Left lung (tissue), 14 donors: ENCODE measurements at places on chromosomes 2 and 18.

GRCh38 chr18:13540477-13541182 lies 185.7 kb downstream of the FAM210A start:
- DNase-seq: no peak

DNA sequence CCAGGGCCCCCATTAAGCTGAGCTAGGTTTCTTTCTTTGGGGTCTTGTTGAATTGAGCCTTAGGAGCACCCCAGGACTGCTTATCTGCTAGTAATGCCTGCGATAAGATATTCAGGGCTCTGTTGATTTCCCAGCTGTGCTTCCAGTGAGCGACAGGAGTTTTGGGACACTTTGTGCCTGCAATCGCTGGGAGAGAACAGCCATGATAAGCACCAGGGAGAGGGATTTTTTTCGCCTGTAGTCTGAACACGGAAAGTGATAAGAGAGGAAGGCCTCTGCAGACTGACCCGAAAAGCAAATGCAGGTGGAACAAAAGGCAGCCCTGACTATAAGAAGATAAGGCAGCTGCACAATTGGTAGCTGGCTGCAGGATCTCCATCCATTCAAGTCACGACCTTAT lies 244.3 kb downstream of the CNTNAP5 start:
- DNase-seq: no peak

DNA sequence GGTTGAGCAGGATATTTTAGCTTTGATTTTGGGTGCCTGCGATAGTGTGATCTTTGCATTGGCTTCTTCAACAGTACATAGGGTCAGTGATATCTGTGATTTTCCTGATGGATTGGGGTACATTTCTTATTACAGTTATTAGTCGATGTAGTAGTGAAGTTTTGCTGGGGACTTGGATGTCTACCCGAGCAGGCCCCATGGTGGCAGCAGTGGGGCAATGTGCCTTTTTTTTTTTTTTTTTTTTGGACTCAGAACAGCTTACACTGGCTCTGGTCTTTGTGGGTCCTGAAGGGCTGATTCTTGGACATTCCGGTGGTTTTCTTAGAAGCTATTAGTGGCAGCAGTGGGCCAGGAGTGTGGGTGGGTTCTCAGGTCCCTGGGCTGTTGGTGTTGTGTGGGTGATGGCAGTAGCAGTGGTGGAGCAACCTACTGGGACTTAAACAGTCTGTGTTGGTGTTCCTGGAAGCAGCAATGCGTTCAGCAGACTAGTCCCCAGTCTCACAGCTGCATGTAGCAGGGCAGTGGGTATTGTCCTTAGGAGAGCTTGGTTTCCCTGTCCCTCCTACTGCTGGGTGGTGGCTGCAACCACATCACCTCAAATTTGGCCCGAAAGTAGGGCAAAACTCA lies 53.7 kb upstream of the SLC4A10 start:
- no peak for DNase-seq

DNA sequence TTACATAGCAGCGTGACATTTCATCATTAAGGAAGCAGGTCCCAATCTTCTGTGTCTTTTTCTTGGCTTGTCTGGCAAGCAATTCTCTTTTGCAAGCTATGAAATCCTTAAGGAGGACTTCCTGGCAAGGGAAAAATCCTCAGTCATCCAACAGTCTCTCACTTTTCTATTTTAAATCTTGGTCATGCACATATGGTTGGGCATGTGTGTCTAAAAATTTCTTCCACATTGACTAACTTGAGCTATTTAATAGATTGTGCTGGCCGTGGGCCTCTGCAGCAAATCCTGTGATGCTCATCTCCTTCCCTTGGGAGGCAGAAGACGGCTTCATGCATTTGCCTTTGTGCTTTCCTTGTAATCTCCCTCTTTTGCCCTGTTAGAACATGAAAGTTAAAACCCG lies 634.3 kb upstream of the FANCL start:
- no peak for DNase-seq

DNA sequence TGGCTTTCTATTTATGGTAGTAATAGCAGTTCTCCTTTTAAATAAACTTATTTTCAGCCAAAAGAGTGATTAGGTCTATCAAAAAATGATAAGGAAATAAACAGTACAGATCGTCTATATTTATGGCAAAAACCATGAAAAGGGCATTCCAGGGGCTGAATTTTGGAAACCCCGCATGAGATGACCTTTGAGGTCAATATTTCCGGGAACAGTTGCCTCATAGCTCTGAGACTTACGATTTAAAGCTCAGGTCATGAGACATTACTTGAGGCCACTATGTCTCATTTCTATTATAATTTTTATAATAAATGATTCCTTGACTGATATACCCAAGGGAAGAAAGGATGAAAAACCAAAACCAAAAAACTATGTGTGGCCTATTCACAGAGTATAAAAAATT lies 101.1 kb downstream of the LDLRAD4 start:
- no peak for DNase-seq

GRCh38 chr2:41194230-41194629 lies 742.3 kb upstream of the SLC8A1 start:
- peak; percentile 6 for DNase-seq
